ENCODE measurements at places on chromosomes 2 and 18.

DNA sequence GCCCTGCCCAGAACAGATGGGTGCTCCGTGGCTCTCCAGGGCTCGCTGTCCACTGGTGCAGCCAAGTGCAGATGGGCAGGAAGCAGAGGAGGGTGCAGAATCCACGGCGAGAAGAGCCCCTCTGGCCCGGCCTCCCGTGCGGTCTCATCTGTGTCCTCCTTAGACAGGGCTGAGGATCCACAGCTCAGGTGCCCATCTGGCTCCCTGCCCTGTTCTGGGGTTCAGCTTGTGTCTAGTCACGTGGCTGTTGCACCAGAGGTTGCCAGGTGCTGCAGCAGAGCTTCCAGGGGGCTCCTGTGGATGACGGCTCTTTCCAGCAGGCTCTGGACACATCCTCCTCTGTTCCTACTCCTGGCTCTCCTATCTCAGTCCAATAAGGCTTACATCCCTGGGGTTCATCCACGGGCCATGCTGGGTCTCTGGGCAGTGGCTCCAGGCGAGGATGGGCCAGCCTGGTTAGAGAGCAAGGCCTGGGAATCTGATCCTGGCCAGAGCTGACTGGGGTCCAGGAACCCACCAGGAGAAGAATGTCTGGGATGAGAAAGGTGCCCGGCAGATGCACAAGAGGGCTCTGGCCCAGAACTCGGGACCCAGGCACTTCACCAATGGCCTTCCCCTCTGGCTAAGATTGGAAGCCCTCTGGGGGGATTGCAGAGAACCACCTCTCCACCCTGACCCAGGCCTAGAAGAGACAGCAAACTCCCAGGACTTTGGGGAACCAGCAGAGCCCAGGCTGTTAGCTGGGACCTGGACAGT, 116.3 kb upstream of the ID2 start:
- DNase-seq = no peak

GRCh38 chr18:62832282-62832681, 116.9 kb downstream of the PHLPP1 start:
- no peak for DNase-seq

DNA sequence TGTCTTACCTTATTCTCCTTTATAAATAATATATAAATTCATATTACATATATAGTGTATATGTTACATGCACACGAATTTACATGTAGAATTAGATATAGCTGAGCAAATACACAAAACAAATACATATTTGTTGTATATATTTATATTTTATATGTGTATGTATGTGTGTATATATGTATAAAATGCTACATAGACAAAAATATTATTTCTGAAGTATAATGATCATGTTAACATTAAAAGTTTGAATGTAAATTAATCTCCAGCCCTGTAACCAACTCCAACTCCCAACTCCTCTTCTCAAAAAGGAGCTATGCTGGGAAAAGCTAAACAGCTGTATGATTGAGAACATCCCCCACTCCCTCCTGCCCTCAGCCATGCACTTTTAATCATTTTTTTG, 42.7 kb upstream of the RND3 start:
- DNase-seq = no peak

GRCh38 chr2:85994421-85994777, 105.6 kb upstream of the ST3GAL5 start:
- no peak for DNase-seq

GRCh38 chr2:85234868-85235267, 92.9 kb downstream of the TGOLN2 start:
- DNase-seq = no peak

DNA sequence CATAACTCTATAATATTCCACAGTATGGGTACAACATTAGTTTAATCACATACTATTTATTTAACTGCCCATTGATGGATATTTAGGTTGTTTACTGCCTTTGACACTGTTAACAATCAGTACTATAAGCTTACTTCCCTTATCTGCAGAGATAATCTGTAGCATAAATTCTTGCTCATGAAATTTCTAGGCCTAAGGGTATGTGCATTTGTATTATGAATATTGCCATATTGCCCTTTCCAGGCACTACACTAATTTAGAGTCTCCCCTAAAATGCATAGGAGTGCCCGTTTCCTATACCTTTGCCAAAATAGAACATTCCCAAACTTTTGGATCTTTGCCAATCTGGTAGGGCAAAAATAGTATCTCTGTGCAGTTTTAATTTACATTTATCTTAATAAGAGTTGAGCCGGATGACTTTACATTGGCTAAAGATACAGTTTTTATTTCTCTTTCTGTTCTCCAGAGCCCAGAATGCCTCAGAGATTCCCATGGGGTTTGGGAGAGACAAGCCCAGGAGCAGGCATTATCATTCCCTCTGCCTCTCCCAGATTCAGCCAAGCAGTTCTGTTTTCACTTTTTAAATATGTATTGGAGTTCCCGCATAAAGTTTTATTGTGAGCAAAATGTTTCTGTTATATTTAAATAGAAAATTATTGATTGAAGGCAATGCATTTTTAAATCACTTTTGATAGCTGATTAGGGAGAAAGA, 102.8 kb downstream of the CAPN13 start:
- DNase-seq = no peak

DNA sequence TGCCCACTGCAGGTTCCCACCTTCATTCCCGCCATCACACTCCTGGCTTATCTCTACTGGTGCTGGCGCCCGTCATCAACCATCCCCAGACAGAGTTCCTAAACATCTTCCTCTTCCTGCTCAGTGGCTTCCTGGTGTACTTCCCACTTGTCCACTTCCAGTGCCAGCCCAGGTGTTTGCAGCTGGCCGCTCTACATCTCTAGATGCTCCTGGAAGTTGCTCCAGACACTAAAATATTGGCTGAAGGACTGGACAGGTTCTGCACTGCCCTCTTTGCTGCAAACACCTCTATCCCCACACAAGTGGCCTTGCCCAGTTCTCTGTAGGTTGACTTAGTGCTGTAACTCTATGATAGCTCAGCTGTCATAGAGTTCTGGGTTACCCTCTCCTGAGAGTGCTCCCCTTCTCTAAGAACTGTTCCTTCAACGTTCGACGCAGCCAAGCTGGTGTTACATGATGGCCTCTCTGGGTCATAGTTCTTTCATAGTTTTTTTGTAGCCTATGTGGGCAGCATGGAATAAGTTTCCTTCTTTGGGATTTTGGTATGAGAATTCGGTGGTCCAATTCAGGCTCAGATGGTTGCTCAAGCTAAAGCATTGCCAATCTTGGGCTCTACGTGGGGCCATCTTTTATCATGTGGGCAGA, 45.8 kb upstream of the PUM2 start:
- DNase-seq = no peak

DNA sequence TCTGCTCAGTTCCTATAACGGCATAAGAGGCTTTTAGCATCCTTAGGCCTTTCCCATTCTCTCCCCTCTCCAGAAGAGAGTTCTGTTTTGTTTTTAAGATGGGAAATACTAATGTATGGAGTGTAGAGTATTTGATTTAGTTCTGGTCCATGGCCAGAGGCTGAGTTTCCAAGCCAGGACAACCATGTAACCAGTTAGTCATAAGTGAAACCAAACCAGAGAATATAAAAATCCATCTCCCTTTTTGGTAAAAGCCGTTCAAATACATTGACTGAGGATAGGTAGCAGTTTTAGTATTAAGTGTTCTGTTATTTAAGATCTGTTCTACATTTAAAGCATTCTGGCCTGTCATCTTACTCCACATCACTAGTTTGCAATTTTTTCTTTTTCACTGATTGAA, 3.1 kb downstream of the PSMD1 start:
- DNase-seq = no peak

- DNase-seq = no peak
Observed at GRCh38 chr2:73910873-73911547, 15.7 kb upstream of the DGUOK start.

DNA sequence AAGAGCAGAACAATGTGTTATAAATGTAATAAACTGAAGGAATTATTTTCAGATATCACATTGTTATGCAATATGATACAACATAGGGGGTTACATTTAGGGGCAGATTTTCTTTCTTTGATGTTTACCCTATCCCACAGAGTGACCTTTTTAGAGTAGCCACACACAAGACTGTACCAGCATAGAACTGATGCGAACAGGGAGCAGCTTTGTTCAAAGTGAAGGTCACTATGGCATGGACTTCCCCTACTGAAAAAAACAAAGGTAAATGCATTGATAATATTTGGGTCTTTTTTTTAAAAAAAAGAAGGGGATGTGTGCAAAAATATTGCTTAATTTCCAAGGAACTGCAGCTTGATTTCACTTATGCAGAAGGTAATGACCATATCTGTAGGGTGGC, 1354.9 kb downstream of the SUCLG1 start:
- no peak for DNase-seq

DNA sequence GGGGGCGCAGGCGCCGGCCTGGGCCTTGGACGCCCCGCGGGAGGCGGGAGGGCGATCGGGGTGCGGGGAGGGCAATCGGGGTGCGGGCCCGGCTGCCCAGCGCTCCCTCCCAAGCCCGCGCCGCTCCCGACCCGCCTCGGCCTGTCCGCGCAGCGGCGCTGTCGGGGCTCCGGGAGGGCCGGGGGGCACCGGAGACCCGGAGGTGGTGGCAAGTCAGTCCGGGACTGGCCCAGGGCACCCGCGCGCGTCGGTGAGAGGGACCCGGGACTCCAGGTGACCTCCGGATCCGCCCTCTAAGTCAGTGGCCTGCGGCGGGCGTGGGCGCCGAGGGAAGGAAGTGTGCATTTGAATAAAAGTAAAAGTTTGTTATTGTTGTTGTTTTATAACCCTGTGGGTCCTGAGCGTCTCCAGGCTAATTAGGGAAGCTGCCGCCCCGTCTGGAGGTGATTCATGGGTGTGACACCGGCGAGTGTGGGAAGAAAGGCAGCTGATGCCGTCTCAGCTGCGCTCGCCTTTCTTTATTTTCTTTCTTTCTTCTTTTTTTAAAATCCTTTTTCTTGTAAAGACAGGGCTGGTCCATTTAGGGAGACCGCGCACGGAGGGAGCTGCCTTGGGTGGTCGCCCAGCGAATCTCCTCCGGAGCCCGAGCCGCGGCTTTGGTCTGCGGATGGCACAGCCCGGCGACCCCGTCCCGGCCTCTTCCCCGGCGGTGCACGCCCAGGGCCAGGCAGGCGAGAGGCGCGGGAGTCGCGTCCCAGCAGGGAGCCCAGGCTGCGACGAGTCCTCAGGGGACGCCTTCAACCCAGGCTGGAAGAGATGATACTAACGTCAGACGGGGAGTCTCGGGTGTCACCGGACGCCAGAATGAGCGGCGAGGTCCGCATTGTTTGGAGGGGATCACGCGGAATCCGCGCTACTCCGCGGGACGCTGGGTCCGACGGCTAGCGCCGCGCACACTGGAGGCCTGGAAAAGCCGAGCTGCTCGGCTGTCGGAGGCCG, 627 bp upstream of the CRACDL start:
- DNase-seq = no peak

DNA sequence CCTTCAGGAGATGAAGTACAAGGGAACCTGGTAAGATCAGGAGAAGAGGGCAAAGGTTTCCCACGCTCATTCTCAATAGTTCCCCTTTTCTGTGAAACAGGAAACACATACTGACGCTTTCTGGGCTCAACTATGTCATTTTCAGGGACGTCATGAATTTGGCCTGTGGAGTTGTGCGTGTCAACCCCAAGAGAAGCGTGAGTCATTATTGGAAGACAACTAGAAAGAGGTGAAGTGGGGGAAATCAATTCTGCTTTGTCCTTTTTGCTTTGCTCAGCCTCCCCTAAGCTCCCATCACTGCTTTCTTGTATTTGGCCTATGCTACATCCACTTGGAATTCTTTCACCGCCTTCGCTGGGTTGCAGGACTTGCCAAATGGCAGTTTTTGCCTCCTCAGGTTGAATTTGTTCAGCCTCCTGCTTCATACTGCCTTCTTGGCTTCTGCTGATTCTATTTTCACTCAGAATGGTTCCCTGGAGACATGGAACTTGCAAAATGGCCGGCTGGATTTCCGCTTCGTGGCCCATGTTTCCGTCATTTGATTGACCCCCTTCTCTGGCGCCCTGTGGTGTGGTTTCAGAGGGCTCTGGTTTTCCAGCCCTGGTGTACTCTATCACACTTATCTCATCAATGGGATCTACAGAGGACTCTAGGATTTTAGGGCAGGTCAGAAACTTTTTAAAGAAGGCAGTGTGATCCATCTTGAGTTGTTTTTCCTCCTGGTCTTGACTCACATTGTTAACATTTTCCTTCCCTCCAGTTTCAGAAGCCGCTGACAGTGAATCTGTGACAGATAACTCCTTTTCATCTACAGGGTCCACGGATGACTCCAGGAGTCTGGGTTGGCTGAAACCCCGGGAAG, 93.3 kb downstream of the ALPK2 start:
- no peak for DNase-seq

- no peak for DNase-seq
Observed at GRCh38 chr2:131426727-131427126, 49.2 kb upstream of the TUBA3D start.

GRCh38 chr2:165079432-165079831, 124.1 kb upstream of the SLC38A11 start:
- DNase-seq = no peak

- DNase-seq = no peak
Observed at GRCh38 chr2:36355890-36356297, 316 bp downstream of the CRIM1 start.
